ENCODE measurements at places on chromosomes 2 and 18.

DNA sequence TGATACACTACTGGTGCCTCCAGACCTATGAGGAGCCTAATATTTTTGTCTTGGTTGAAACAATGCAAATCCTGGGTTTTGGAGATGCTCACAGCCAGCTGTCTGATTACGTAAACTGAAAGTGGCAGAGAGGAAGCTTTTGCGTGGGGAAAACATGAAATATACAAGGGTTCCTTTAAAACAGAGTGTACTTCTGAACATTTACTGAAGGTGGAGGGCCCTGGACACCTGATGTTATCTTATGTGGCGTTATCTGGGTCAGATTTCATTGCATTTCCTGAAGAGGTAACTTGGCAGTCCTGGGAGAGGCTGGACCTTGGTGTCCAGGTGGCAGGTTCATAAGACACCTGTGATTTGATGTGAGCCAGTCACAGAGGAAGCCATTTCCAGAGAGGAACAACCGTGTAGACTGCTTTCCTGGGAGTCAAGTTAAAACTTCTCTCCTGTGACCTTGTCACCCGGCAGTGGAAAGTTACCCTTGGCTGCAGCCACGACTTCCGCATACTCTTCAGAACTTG, 105.0 kb downstream of the NEDD4L start:
- DNase-seq = no peak

GRCh38 chr2:190277234-190278112, 42.2 kb downstream of the HIBCH start:
- no peak for DNase-seq

DNA sequence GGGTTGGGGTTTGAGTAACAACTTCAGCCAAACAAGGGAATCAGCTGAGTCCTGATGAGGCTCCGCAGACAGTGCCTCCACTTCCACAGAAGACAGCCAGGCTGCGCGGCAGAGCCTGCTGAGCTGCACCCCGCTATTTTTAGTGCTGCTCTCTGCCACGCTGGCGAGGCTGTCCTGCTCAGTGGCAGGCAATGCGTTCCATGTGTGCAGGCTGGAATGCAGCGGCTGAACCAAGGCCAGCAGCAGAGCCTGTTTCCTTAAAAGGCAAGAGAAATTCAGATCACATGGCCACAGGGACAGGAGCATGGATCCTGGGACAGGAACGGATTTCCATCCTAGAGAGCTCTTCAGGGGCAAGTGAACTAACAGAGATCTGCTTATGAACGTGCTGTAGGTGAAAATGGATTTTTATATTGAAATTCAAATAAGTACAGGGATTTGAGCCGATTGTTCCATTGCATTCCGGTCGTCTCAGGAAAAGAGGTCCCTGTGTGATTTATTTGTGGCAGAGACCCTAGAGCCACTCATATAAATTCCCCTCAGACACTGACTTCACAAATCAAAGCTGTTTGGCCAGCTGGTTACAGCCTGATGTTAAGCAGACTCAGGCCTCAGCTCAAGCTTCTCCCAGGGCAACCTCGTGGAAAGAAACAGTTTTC, 98.7 kb downstream of the COL6A3 start:
- DNase-seq = no peak

DNA sequence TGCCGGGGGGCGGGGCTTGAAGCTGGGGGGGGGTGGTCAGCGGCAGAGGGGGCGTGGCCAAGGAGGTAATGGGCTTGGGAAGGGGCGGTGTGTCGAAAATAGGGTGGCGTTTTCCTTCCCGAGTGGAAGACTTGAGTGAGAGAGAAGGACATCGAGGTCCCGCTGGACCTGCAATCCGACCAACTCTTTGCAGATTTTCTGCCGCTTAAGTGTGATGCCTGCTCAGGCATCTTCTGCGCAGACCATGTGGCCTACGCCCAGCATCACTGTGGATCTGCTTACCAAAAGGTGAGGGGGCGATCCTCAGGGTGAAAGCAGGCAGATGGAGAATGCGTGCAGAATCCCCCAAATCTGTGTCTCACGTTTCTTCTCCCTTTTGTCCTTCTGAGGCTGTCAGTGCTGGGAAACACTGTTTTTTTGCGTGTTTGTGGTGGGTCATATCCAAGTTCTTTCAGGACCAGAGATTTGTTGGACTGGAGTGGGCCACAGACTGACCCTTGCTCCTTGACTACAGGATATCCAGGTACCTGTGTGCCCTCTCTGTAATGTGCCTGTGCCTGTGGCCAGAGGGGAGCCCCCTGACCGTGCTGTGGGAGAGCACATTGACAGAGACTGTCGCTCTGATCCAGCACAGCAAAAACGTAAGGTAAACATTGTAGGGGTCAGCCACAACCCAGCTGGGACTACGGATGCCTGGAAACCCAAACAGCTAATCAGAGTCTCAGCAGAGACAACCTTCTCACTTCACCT, 727 bp downstream of the ZFAND2B start:
- DNase-seq = no peak

GRCh38 chr2:106606652-106607051, 119.5 kb downstream of the CD8B2 start:
- DNase-seq = no peak

GRCh38 chr2:134290358-134290757, 36.5 kb downstream of the MGAT5 start:
- no peak for DNase-seq

DNA sequence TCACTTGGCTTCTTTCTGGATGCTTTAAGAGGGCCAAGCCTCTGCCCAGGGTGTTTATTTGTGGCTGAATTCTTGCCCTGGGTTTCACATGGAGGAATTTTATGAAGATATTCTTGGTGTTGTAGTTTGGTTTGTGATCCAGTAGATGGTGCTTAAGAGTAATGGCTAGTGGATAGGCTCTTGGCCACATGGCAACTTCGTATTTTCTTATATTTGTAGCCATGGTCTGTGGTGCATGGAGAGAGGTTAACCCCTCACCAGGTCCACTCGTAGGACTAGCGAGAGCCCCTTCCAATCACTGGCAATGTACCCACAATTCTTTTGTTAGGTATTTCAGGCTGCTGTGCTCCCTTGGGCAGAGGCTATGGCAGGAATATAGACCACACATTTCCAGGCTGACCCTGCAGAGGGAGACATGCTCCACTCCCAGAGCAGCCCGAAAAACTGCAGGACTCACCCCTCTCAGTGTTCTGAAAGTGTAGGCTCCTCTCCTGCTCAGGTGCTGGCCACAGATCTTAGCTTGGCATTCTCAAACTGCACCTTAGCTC, 582.1 kb upstream of the SETBP1 start:
- no peak for DNase-seq

- DNase-seq = no peak
Measured at GRCh38 chr2:150778828-150779227, 291.4 kb upstream of the RND3 start.

GRCh38 chr2:185472574-185472973, 266.0 kb upstream of the FSIP2 start:
- DNase-seq = no peak

GRCh38 chr2:43158259-43158880, 68.0 kb downstream of the ZFP36L2 start:
- no peak for DNase-seq

- DNase-seq = no peak
Measured at GRCh38 chr2:72920318-72921087, 3.2 kb downstream of the EMX1 start.

GRCh38 chr18:13254971-13255927, 36.7 kb downstream of the LDLRAD4 start:
- DNase-seq = no peak

GRCh38 chr18:33146014-33146413, 294.5 kb downstream of the CCDC178 start:
- DNase-seq = no peak

GRCh38 chr18:45228796-45229388, 386.4 kb upstream of the SLC14A2 start:
- DNase-seq = no peak

GRCh38 chr2:241771286-241772062, 5.1 kb upstream of the GAL3ST2 start:
- no peak for DNase-seq

DNA sequence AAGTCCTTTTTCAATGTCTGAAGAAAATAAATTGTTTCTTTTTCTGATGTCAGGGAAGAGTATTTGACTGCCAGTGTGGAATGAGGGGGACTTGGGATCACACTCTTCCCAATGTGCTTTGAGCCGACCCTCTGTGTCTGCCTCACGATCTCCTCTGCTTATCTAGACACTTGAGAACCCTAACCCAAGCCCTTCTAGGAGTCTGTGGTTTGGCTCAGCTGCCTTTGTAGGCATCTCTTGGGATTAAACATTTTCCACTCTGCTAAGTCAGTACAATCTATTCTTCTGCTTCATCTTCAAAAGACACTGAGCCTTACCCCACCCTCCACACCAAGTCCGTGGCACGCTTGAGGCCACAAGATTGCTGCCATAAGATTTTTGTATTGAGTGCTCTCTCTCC, 19.4 kb downstream of the FAM110C start:
- no peak for DNase-seq

- no peak for DNase-seq
Measured at GRCh38 chr2:8993902-8994278, 9.6 kb downstream of the MBOAT2 start.

- no peak for DNase-seq
Measured at GRCh38 chr2:58425368-58425767, 184.2 kb upstream of the FANCL start.

GRCh38 chr2:84946204-84947009, 24.6 kb upstream of the KCMF1 start:
- DNase-seq = no peak

- no peak for DNase-seq
Measured at GRCh38 chr2:3476321-3476984, 42.9 kb downstream of the ADI1 start.

DNA sequence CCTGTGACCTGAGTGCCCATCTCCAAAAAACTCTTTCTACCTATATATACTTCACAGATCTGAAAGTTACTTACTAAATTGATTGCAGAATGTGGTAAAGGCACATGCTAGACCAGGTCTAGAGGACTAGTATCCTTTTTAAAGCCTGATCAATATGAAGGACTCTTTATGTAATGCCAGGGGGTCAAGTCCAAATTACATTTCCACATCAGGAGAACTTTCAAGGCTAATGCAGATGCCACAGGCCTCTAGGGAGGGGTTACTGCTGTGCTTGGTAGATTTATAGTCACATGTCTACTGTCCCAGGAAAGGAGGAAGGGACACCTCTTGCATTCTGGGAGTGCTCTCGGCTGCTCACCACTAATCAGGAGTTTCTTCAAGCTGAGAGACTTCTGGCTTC, 118.4 kb upstream of the NOSTRIN start:
- no peak for DNase-seq

- no peak for DNase-seq
Measured at GRCh38 chr2:136495636-136496035, 269.7 kb upstream of the THSD7B start.

DNA sequence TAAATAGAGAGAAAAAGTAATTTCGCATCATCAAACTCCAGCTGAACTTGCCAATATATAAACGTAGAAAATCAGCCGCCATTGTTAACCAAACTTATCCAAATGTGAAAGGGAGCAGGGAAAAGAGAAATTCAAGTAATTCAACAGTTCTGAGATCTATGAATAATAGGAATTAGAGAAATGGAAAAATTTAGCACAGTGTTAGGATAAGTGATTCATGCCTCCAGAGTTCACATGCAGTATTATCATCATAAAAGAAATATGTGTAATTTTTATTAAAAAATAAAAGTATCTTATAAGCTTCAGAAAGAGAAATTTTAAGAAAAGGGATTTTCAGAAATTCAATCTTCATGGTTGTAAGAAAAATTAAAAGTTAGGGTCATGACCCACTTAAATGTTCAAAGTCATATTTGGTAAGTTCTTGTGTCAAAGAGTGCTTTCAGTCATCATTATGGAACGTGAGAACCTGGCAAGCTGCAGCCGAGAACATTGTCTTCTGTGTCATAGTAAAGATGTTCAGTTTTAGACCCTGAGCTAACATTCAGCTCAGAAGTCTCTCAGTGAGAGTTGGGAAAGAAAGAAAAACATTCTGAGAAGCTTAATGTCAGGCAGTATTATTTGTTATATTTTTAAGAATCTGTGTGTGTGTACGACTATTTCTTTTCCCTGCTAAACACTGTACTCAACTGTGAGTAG, 414.3 kb upstream of the RGPD4 start:
- no peak for DNase-seq

DNA sequence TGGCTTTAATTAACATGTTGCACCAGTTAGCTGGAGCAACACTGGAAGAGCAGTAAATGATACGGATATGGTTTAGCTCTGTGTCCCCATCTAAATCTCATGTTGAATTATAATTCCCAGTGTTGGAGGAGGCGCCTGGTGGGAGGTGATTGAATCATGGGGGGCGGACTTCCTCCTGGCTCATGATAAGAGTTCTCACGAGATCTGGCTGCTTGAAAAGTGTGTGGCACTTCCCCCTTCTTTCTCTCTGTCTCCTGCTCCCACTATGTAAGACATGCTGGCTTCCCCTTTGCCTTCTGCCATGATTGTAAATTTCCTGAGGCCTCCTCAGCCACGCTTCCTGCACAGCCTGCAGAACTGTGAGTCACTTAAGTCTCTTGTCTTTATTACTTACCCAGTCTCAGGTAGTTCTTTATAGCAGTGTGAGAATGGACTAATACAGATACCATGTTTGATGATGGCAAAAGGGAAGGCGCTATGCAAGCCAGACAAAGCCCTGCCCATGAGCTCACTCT, 963.6 kb downstream of the SOCS6 start:
- no peak for DNase-seq

DNA sequence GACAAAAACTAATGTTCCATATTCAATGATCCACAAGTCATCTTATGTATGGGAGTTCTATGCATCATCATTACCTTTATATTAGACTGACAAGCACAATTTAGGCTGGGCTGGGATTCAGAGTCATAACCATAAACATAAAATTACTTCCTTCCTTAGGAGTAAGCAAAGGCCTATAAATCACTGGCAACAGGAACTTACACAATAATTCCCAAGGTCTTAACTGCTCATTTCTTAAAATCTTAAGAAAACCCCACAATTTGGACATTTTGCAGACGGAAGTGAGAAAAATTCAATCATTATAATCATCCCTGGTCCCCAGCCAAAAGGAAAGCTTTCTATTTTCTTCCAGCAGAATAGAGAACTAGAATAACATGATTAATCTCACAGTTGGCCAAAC, 232.3 kb downstream of the DYM start:
- DNase-seq = no peak

DNA sequence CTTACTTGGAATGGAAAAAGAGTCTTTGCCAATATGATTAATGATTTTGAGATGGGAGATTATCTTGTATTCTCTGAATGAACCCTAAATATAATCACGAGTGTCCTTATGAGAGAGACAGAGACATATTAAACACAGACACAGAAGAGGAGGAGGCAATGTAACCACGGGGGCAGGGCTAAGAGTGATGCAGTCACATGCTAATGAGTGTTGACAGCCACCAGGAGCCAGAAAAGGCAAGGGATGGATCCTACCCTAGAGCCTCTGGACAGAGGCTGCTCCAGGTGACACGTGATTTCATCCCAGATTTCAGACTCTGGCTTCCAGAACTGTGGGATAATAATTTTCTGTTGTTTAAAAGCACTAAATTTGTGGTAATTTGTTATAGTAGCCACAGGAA, 679.6 kb downstream of the MBD2 start:
- no peak for DNase-seq

DNA sequence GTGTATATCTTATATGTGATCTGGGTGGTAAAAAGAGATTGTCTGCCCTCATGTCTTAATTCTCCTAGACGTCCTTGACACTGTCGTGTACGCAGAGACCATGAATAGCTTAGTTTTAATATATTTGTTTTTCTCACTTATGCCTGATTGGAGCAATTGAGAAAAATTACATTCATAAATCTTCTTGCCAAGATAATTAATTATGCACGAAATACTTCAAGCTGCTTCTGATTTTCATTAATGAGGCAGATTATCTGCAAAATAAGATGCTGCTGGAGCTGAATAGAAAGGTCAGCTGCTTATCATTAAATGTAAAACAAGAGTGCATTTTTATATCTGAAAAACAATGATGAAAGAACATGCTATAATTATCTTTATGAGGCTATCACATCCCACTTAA, 95.9 kb downstream of the CCDC141 start:
- no peak for DNase-seq
